ENCODE measurements at places on chromosomes 2 and 18. TPM values are rescaled to one million over a fixed set of nuclear protein-coding genes. Genes with fewer than 3 reads are reported as not detected.

The SNTG2 gene
- 18.6 TPM for total RNA-seq

The STON1 gene
- 39.2 TPM for total RNA-seq

The DOCK10 gene
- 44.9 TPM for total RNA-seq

The EVX2 gene
- not detected for total RNA-seq

DNA sequence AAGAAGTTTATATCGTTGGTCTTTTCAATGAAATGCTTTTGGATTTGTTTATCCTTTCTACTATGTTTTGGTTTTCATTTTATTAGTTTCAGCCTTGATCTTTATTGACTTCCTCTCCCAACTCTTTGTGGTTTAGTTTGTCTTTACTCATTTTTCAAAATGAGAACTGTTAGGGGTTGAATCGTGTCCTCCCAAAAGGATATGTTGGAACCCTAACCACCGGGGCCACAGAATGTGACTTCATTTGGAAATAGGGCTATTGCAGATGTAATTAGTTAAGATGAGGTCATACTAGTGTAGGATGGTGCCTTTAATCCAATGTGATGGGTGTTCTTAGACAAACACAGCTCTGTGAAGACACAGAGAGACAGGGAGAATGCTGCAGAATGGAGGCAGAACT, 60.4 kb upstream of the IL1R2 start:
- DNase-seq: no peak

- DNase-seq: no peak
Measured at GRCh38 chr2:66535574-66536289, 100.8 kb downstream of the MEIS1 start.

DNA sequence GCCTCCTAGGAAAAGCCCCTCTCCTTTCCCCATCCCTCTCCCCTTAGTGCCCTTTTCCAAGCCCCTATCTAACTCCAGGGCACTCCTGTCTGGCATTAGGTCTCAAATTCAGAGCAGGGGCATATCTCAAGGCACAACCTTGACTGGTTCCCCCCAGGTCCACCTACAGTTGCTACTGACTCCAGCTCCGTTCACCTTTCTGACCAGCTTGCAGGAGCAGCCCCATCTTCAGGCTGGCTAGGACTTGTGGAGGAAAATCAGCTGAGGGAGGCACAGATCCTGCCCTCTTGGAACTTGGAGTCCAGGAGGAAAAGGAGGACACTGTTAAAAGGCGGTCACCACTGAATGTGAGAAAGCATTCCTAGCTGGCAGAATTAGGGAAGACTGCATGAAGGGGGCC, 152.4 kb downstream of the ZFP36L2 start:
- DNase-seq: no peak

- DNase-seq: no peak
Measured at GRCh38 chr18:79953971-79954651, 2.7 kb upstream of the SLC66A2 start.

- DNase-seq: no peak
Measured at GRCh38 chr2:204834716-204835384, 289.6 kb downstream of the PARD3B start.

- DNase-seq: no peak
Measured at GRCh38 chr2:181461056-181461997, 4.1 kb downstream of the ITGA4 start.
